Left lobe of liver (tissue), 2 donors: ENCODE measurements at places on chromosomes 11 and 22.

DNA sequence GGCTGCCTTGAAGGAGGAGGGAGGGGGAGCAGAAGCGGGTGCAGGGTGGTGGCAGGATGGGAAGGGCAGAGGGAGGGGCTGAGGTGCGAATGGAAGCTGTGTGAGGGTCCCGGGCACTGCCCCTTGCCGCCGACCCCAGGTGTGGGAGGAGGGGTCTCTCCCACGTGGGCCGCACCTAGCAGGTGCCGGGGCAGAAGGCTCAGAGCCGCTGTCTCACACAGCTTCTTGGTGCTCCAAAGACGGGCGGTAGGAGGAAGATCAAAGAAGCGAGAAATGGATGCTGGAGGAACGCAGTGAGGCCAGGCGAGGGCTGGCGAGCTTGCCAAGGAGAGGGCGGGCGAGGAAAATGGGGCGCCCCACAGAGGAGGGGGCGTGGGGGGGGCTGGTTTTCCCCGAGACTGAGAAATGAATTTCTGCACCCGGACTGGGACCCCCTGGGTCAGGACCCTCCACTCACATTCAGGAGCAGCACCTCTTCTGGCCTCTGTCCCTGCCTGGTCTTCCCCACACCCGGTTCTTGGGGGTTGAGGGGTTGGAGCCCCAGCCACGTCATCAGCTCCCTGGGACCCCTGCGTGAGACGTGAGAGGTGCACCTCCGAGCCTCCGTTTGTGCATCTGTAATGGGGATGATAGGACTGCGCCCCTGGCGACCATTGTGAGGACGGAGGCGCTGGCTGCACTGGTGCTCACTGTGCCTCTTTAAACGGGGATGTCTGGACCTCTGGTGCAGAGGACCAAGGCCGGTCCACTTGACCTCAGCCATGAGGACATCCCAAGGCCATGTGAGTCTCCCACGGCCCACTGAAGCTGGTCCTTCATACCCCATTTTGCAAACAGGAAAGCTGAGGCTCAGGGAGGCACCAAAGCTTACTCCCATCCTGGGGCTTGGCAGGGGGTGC is 16.8 kb downstream of the LSP1 start:
- no peak for DNase-seq

DNA sequence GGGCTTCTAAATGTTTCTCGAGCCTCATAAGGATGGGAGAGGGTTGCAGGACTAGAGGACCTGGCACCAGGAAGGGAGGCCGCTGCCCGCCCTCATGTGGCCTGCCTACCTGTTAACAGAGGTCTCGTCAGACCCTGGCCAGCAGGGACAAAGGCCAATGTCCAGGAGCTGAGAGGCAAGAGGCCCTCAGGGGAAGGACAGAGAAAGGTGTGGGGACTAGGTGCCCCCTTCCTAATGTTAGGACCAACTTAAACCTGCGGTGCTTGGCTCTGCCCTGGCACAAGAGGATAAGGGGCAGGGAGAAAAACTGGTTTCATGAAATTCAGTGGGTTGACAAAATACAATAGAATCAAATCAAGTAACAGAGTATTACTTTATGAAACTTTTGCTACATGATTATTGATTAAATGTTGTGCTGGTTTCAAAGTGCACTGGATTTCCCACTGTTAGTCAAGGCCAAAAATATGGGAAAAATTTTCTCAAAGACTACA is 20.0 kb upstream of the SYT12 start:
- peak; percentile 91 for DNase-seq

DNA sequence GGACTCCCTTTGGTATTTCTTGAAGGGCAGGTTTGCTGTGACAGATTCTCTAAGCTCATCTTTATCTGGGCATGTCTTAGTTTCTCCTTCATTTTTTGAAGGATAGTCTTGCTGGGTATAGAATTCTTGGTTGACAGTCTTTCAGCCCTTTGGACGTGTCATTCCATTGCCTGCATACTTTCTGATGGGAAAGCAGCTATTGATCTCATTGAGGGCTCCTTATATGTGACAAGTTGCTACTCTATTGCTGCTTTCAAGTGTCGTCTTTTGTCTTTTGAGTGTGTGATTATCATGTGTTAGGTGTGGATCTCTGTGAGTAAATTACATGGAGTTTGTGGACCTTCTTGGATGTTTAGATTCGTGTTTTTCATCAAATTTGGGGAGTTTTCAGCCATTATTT is 21.9 kb downstream of the IGHMBP2 start:
- DNase-seq, result no peak

DNA sequence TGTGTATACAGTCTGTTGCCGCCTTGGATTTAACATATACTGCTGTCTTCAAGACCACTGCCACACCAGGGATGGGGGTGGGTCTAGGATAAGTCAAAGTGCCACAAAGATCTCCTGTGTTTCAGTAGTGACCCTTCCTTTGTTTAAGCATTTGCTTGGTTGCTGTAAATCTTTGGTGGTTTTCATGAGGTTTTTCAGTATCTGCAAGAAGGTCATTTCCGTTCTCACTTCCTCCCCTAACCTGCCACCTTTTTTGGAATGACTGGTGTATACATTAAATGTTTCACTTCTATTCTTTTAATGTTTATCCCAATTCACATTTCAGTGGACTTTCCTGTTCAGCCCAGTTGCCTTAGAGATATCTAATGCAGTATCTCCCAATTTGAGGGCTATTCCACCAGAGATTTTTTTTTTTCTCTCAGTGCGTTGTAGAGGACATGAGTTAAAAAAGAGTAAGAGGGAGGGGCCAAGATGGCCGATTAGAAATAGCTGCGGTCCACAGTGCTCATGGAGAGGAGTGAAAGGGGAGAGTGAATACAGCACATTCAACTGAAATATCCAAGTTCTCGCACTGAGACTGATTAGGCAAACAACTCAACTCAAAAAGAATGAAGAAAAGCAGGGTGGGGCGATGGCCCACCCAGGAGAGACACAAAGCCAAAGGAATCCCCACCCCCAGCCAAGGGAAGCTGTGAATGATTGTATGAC is 43.2 kb downstream of the USP47 start:
- DNase-seq, result no peak

DNA sequence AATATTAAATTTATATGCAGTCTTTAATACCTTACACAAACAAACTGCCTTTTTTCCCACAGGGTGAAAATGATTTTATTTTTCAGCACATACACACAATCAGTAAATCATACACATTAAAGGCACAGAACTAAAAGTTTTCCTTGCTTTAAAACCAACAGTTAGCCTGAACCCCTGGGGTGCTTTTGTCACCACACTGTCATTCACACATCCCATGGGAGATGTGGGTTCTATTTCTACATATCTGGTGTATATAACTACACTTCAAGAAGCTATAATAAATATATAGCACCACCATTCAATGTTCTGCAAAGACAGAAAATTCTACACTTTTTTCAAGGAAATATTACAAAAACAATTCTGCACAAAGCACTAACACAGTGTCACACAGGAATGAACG is 197.0 kb downstream of the GUCY1A2 start:
- no peak for DNase-seq
